ENCODE measurements at places on chromosomes 6 and 20. TPM values are rescaled to one million over a fixed set of nuclear protein-coding genes. Genes with fewer than 3 reads are reported as not detected.

Gene HIVEP1
- total RNA-seq = 37.1 TPM

Gene UBD
- 2.5 TPM for total RNA-seq

Gene MRAP2
- total RNA-seq = not detected

Gene UNC5CL
- 1.1 TPM for total RNA-seq

Gene RBM24
- total RNA-seq = not detected

Gene LY6G6F
- not detected for total RNA-seq

Gene SAMD3
- 12.5 TPM for total RNA-seq

Gene EDEM2
- 20.1 TPM for total RNA-seq

Gene ARMC12
- total RNA-seq = 0.37 TPM

Gene BTNL2
- not detected for total RNA-seq

Gene KIAA0408
- 9.0 TPM for total RNA-seq

Gene PRSS35
- total RNA-seq = not detected

Gene PI16
- total RNA-seq = 0.37 TPM

Gene DXO
- total RNA-seq = 15.8 TPM

Gene KHDC1
- total RNA-seq = 7.1 TPM

Gene CST4
- total RNA-seq = not detected

Gene NKAIN2
- not detected for total RNA-seq

Gene CDH26
- 0.91 TPM for total RNA-seq

Gene LY6G5B
- 21.2 TPM for total RNA-seq

Gene SYCP2
- total RNA-seq = 3.4 TPM

Gene PACSIN1
- total RNA-seq = 0.70 TPM

Gene TFAP2D
- total RNA-seq = not detected

Gene SPATS1
- not detected for total RNA-seq

Data from CD8-positive, alpha-beta memory T cell (primary cell).